ENCODE measurements at places on chromosomes 5 and 9.

DNA sequence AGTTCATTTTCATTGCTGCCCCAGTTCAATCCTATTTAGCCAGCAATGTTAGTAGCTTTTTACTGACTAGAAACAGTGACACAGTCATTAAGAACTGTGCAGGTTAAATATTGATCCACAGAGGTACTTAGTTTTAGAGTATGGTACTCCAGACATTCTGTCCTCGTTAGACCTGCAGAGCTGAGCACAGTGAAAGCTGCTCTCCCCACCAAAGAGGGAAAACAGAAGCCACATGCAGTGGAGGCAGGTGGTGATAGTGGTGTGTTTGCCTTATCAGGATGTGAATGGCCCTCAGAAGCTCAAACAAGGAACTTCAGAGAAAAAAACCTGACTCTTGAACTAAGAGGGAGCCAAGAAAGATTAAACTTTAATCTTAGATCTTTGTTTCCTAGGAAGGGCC is 75.5 kb downstream of the UNC13B start:
- peak; percentile 35 for DNase-seq

DNA sequence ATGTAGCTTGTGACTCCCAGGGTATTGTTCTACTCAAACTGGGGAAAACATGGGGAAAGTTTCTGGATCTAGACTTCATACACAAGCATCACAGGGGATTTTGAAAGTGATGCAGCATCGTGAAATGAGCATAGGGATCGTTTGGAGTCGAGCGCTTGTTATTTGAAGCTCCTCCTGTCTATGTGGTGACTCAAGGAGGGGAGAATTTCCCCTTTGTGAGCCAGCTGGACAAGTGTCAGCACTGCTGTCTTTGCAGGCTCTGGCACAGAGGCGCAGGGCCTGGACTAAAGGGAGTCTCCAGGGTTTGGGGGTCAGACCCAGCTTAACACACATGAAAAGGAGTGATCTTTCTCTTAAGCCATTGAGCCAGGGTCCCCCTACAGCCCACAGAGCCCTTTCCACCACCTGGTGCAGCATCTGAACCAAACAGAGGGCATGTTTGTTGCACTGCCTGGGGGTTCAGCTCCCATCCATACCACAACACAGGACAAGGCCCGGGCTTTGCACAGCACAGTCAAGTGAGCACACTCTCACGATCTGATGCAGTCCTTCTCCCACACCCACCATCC is 51.0 kb downstream of the IRF1 start:
- no peak for DNase-seq

DNA sequence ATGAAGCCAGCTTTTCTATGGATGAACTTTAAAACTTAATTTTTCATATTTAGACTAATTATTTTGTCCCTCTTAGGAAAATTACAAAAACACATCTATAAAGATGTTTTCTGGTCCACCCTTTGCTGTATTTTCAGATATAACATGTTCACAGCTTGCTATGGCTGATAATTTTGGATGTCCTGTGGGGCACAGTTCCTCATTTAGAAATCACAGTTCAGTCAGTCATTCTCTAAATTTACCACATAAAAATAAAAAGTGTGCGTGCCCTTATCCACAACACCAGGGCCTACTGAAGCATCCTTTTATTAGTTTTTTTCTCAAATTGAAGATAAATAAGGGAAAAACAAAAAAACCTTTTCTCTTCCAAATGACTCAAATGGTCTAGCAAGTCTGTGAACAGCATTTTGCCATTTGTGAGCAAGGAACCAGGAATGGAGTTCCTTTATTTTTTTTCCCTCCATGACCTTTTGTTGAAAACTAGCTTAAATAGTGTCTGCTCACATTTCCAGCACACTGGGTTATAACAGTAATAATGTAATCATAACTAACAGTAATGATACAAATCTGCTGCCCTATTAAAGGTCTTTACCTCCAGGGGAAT is 87.1 kb downstream of the CEMIP2 start:
- no peak for DNase-seq

- DNase-seq: peak; percentile 70
These were observed 132.7 kb upstream of the APC start for GRCh38 chr5:112604732-112605630.

All from hepatocyte (in vitro differentiated cells).